ENCODE measurements at places on chromosomes 13 and 19. TPM values are rescaled to one million over a fixed set of nuclear protein-coding genes. Genes with fewer than 3 reads are reported as not detected.

GRCh38 chr13:63540061-63540460 lies 2124.4 kb upstream of the PCDH20 start:
- DNase-seq = no peak
- H3K4me3 ChIP-seq = no peak overlapping the region
- H3K36me3 ChIP-seq = no peaks in the 10 kb centered on the region
- H3K27ac ChIP-seq = no peak overlapping the region

- DNase-seq = no peak
- no peak overlapping the region for H3K4me3 ChIP-seq
- no peaks in the 10 kb centered on the region for H3K36me3 ChIP-seq
- no peak overlapping the region for H3K27ac ChIP-seq
- no peaks in the 10 kb centered on the region for H3K4me1 ChIP-seq
- no peaks in the 10 kb centered on the region for H3K27me3 ChIP-seq
Measured at GRCh38 chr13:107969546-107969945, 245.8 kb downstream of the LIG4 start.

GRCh38 chr19:43470288-43470687 lies 4.9 kb upstream of the LYPD3 start:
- no peak overlapping the region for H3K4me3 ChIP-seq
- DNase-seq = no peak
- no peaks in the 10 kb centered on the region for H3K27me3 ChIP-seq

DNA sequence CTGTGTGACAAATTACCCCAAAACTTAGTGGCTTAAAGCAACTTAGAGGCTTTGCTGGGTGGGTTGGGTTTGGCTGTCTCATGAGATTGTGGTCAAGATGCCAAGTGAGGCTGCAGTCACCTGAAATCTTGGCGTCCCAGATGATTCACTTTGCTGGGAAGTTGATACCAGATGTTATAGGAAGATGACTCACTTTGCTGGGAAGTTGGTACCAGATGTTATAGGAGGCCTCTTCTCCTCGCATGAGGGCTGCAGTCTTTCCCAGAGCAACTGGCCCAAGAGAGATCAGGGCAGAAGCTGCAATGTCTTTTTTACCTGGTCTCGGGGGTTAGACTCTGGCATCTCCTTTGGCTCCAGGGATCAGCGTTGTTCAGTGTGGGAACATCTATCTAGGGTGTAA lies 16.8 kb downstream of the TEX29 start:
- no peaks in the 10 kb centered on the region for H3K36me3 ChIP-seq
- H3K27ac ChIP-seq = peak overlapping the region; percentile 75
- no peaks in the 10 kb centered on the region for H3K27me3 ChIP-seq
- H3K4me3 ChIP-seq = no peak overlapping the region
- H3K4me1 ChIP-seq = peaks cover 3% of the 10 kb centered on the region

DNA sequence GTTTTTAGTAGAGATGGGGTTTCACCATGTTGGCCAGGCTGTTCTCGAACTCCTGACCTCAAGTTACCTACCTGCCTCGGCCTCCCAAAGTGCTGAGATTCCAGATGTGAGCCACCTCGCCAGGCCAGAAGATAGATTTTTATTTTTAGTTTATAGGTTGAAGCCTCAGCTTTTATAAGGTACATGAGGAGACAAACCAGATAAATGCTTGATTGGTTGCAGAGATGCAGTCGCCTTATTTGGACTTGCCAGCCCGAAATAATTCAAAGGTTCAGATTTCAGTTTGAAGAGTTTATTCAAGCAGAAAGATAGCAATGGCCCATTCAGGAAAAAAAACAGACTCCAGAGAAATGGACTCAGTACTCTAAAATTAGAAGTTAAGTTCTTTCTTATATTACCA lies 3.1 kb downstream of the ZNF69 start:
- no peak overlapping the region for H3K4me3 ChIP-seq
- no peak for DNase-seq
- H3K4me1 ChIP-seq = peaks cover 17% of the 10 kb centered on the region
- H3K27ac ChIP-seq = peak overlapping the region; percentile 63

DNA sequence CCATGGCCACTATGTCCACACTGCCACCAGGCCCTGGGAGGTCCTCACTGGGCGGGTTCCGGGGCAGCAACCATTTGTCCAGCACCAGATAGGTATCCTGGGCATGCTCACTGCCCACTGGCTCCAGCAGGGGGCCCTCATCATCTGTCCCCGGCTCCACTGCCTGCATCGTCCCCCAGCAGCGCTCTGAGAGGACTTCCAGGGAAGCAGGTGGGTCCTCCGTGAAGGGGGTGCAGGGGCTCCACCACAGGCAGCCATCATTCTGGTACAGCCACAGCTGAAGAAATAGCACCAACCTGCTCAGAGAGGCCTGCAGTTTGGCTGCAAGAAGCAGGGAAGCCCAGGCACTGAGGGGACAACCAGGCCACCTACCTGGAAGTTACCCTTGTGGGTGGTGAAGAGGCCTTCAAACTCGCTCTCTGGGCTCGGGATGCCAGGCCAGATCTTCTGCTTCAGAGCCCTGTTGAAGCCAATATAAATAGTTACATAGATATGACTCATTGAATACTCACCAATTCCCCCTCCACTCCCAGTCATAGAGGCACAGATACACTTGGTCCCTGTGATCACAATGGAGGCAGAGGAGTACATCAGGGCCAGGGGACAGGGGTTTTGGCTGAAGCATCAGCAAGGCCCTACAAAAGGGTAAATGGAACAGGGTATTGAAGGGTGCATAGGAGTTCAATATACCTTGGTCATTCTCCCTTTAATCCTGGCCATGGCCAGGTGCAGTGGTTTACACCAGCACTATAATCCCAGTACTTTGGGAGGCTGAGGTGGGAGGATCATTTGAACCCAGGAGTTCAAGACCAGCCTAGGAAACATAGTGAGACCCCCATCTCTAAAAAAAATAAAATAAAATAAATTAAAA lies 4.1 kb downstream of the SWSAP1 start:
- H3K36me3 ChIP-seq = no peaks in the 10 kb centered on the region
- peak; percentile 69 for DNase-seq
- no peak overlapping the region for H3K4me3 ChIP-seq
- no peaks in the 10 kb centered on the region for H3K27me3 ChIP-seq
- H3K27ac ChIP-seq = no peak overlapping the region

DNA sequence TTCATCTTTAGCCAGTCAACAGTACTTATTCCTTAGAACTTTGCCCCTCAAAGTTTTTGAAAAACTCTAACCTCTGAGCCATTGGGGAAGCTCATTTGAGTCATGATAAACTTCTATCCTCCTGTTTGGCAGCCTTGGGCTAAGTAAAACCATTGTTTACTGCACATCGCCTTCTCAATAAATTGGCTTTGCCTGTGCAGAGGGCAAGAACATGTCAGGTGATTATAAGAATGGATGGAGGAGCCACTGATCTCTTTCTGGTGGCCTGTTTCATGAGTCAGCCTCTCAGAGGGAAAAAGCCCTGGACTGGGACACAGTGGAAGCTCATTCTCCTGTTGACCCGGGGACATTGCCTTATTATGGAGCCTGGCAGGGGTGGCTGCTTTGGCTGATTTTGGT lies 19.4 kb upstream of the PSG4 start:
- H3K4me3 ChIP-seq = no peak overlapping the region
- no peaks in the 10 kb centered on the region for H3K27me3 ChIP-seq
- no peak for DNase-seq
- H3K36me3 ChIP-seq = no peaks in the 10 kb centered on the region

- peaks cover 3% of the 10 kb centered on the region for H3K4me1 ChIP-seq
- DNase-seq = no peak
- H3K27ac ChIP-seq = no peak overlapping the region
- no peaks in the 10 kb centered on the region for H3K27me3 ChIP-seq
- H3K4me3 ChIP-seq = no peak overlapping the region
Measured at GRCh38 chr13:74070065-74070464, 64.1 kb downstream of the KLF12 start.

DNA sequence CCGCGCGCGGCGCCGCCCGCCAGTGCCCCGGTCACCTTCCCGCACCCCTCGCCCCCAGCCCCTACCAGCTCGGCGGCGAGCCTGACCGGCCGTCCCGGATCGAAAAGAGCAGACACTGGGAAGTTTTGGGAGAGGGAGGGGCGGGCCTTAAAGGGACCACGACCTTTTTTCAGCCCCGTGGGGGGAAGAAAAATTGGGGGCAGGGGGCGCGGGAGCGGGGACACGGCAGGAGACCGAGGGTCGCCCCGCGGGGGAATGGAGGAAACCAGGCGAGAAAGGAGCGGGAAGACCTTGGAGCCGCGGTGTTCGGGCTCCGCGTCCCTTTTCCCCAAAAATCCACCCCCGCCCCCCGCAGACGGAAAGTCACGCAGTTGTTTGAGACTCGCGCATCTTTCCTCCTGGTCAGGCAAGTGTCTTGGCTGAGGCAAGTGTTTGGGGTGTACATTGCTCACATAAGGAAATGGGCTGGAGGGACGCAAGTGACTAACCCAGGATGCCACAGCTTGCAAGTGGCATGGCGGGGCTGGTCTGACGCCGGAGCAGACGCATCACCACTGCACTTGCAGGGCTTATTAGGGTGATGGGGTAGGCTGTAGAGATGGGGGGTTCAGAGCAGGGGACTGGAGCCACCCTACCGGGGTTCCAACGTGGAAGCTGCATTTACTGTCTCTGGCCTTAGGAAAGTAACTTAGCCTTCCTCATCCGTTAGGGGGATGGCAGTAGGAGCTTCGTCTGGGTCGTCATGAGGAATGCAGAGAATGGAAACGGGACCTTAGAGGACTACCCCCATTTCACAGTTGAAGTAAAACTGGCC lies 2.7 kb upstream of the HNRNPL start:
- H3K27me3 ChIP-seq = no peaks in the 10 kb centered on the region
- no peaks in the 10 kb centered on the region for H3K36me3 ChIP-seq
- peak; percentile 66 for DNase-seq
- H3K4me3 ChIP-seq = peak overlapping the region; percentile 91

DNA sequence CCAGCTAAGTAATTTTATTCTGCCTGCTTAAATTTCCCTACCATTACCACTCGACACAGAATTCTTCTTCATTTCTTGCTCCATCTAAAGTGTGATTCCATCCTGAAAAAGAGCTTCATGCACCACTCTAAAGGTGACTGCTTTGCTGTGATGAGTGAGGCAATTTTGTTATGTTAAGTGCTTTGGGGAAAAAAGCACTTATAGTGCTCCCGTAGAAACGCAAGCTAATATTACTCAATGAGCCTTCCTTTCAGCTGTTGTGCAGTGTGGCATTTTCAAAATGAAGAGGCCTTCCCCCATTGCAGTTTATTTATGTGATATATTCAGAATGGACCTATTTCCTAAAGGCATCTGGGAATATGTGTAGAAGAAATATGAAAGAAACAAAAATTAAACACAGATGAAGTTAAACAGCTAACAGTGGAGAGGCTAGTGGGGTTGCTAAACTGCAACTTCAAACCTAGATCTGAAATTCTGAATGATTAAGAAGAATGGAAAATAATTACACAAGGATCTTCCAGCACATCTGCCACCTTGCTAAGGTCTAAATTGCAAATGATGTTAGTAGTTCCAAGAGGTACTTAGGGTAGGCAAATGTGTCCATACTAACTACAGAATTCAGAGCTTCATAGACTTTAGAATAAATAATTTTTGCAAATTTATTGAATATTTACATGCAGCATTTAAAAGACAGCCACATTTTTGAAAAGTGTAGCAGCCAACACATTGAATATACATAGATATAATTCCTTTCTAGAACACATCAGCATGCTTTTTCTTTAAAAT lies 211.7 kb downstream of the DCT start:
- H3K4me1 ChIP-seq = no peaks in the 10 kb centered on the region
- H3K27me3 ChIP-seq = no peaks in the 10 kb centered on the region
- H3K27ac ChIP-seq = no peak overlapping the region
- DNase-seq = no peak
- no peaks in the 10 kb centered on the region for H3K36me3 ChIP-seq

GRCh38 chr19:56350416-56351045 lies 35.9 kb upstream of the ZSCAN5A start:
- no peaks in the 10 kb centered on the region for H3K4me1 ChIP-seq
- no peaks in the 10 kb centered on the region for H3K36me3 ChIP-seq
- no peaks in the 10 kb centered on the region for H3K27me3 ChIP-seq
- no peak overlapping the region for H3K4me3 ChIP-seq
- peak; percentile 57 for DNase-seq
- H3K27ac ChIP-seq = no peak overlapping the region

Gene THSD1
- total RNA-seq = 1.00 TPM

Gene PTPRH
- total RNA-seq = 31.5 TPM
